ENCODE measurements at places on chromosomes 12 and 14.

GRCh38 chr12:1553987-1554982 is 40.1 kb downstream of the FBXL14 start:
- DNase-seq = no peak

DNA sequence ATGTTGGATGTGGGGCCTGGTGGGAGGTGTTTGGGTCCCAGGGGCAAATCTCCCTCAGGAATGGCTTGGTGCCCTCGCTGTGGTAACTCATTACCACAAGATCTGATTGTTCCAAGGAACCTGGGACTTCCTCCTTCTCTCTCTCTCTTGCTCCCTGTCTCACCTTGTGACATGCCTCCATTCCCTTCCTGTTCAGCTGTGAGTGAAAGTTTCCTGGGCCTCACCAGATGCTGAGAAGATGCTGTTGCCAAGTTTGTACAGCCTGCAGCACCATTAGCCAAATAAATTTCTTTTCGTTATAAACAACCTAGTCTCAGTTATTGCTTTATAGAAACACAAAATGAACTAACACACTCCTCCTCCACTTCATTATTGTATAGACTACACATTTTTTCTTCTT is 759.8 kb upstream of the MDGA2 start:
- DNase-seq = no peak

GRCh38 chr12:28086521-28087155 is 103.6 kb upstream of the CCDC91 start:
- no peak for DNase-seq

- DNase-seq = no peak
Measured at GRCh38 chr12:51240971-51241370, 2.3 kb downstream of the DAZAP2 start.

GRCh38 chr12:81492131-81492720 is 266.9 kb downstream of the PPFIA2 start:
- DNase-seq = no peak

DNA sequence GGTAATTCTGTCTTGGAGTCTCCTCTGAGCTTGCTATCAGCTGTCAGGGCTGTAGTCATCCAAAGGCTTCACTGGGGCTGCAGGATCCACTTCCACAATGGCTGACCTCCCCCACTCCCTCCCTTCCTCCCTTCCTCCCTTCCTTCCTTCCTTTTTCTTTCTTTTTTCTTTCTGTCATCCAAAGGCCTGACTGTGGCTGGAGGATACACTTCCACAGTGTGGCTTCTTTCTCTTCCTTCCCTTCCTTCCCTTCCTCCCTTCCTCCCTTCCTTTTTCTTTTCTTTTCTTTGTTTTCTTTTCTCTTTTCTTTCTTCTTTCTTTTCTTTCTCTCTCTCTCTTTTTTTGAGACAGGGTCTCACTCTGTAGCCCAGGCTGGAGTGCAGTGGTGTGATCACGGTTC is 30.6 kb downstream of the ARF6 start:
- DNase-seq = no peak

DNA sequence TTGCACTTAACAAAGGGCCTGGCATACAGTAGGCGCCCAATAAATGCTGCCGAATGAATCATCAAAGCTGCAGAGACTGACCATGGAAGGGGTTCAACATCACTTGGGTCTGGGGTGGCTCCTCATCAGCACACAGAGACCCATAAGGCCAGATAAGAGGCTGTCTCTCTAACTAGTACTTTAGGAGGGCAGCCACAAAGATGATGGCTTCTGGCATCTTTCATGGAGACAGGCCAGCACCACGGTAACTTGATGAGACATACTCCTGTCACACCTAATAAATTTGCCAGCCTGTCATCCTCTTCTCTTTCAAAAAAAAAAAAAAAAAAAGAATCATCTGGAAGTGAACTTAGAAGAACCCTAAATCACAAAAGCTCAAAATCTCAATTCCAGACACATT is 3.4 kb downstream of the PRIMA1 start:
- no peak for DNase-seq

DNA sequence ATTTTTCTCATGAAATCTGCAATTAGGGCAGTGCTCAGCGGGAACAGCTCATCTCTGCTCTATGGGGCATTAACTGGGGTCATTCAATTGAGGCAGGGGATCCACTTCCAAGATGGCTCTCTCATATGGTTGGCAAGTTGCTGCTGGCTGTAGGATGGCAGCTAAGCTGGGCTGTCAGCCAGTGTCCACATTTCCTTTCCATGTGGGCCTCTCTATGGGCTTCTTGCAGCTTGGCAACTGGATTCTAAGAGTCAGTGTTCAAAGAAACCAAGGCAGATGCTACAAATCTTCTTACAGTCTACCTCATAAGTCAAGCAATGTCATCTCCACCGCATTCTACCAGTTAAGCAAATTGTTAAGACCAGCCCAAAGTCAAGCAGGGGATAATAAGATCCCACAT is 50.3 kb upstream of the TMCC3 start:
- DNase-seq = no peak

- no peak for DNase-seq
Measured at GRCh38 chr14:94560751-94561655, at the start of gene SERPINA4. Gene SERPINA4 (plus strand): TSS chr14:94561442. CDS start chr14:94563483, 2,041 bp downstream.

- no peak for DNase-seq
Measured at GRCh38 chr12:77847680-77848431, 17.2 kb downstream of the NAV3 start.

- no peak for DNase-seq
Measured at GRCh38 chr12:109578330-109578927, 4.8 kb downstream of the MVK start.

- no peak for DNase-seq
Measured at GRCh38 chr12:24172031-24172772, 222.7 kb upstream of the SOX5 start.

- no peak for DNase-seq
Measured at GRCh38 chr14:52467515-52468266, 84.6 kb downstream of the TXNDC16 start.

- no peak for DNase-seq
Measured at GRCh38 chr12:76866726-76867125, 12.1 kb downstream of the CSRP2 start.

- no peak for DNase-seq
Measured at GRCh38 chr14:41662780-41663472, 56.2 kb downstream of the LRFN5 start.

DNA sequence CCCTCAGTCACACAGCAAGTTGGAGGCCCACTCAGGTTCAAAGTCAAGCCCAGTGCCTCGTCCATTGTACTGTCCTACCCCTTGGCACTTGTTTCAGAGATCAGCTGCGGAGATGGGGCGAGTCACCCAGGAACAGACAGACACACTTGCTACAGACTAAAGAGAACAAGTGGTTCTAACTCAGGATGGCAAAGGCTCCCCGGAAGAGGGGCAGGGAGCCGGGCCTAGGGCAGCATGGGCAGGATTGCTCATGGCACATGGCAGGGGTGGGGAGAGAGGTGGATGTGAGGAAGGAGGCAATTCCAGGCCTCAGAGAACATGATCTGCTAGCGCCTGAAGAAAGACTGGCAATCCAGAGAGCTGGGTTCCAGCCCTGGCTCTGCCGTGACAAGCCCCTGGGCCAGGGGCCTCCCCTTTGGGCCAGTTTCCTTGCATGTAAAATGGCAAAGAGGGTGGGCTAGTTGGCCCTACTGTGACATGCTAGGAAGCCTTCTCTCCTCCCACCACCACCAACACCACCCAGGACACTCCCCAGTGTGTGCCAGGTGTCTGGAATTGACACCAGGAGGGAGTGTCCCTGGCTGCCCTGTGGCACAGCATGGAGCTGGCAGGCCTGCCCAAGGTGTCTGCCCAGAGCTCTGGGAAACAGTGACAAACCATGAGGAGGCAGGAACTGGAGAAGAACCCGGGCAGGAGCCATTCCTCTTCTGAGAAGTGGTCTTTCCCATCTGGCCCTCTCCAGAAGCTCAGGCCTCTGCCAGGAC is 24.0 kb upstream of the IRF2BPL start:
- DNase-seq = no peak

- DNase-seq = no peak
Measured at GRCh38 chr12:121239351-121240061, 29.6 kb downstream of the P2RX4 start.

DNA sequence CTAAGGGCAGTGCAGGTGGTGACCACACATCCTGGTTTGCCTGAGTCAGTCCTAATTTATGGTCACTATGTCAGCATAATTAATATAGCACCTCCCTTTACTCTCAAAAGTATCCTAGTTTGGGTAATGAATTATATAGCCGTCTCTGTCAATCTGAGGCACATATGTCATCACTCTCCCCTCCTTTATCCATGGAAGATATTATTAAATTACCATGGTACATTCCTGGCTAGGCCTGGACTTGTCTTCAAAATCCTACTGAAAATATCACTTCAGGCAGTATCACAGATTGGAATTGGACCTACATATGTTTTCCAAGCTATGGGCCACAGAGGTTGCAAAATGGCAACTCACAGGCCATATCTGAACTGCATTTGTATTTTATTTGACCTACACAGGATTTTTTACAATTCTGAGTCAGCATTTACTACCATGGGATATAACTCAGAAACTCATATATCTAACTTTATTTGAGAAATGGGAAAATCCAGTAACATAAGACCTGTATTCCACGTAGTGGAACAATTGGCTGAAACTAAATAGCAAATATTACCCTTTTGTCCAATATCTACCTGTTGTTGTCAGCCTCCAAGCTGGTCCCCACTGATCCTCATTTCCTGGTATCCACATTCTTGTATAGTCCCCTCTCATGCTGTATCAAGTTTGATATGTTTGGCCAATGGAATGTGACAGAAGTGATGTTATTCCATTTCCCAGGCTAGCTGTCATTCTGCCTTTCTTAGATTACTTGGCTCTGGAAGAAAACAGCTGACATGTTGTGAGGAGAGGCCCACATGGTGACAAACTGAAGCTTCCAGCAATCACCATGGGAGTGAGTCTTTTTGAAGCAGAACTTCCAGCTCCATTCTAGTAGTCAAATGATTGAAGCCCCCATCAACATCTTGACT is 102.5 kb upstream of the MDM1 start:
- DNase-seq = no peak

DNA sequence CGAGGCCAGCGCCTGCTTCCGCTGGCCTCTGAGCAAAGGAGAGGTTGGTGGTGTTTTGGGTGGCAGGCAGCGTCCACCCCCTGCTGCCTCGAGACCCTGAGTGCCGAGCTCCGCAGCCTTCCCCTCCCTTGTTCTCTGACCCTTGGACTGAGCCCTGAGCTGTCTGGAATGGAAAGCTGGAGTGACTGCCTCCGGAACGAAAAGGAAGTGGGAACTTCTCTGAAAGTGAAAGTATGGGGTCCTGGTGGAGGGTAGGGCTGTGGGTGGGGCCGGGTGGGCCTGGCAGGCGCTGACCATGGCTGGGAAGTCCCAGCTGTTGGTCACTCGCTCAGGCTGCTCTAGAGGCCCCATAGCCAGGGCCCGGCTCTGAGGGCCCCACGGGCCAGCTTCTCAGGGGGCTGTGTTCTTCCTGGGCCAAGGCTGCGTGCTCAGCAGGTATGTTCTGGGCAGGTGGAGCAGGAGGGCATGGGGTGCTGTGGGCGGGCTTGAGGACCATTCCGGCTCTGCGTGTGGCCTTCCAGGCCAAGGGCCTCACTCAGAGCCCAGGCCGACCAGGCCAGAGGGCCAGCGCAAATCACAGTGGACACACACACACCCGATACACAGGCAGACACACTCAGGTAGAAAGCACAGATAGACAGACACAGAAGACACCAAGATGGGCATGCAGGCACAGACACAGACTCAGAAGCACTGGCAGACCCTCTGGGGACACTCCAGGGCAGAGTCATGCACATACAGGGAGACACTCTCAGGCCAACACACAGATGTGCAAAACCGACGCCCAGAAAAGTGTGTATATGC is at the start of gene EXOC3L4:
EXOC3L4 (plus strand) TSS at position 320 of the 804 bp plus-strand sequence. CDS start 5,495 bp downstream, outside the sequence.
- DNase-seq = no peak

GRCh38 chr12:51777457-51777856 is 71.1 kb downstream of the FIGNL2 start:
- no peak for DNase-seq

DNA sequence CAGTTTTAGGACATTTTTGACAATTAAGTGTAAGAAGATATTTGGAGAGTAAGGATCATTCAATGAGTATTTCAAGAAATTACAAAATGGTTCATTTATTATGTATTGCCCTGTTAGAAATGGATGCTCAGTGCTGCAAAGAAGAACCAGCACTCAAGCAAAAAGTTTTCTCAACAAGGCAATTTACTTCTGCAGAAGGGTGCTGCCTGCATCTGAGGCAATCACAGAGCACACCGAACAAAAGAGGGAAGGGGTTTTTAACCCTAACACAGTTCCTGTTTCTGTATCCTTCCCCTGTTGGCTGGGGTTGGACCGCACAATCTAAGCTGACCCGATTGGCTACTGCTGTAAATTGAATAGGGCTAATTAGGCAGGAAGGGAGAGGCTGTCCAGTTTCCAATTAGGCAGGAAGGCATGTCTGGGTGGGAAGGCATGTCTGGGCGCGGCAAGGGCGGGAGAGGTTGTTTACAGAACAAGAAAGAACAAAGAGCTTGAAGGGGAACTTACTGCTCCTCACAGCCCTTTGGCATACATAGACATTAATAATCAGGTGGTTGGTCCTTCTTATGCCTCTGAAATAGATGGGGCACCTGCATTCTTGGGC is 41.4 kb downstream of the SPTSSA start:
- no peak for DNase-seq

DNA sequence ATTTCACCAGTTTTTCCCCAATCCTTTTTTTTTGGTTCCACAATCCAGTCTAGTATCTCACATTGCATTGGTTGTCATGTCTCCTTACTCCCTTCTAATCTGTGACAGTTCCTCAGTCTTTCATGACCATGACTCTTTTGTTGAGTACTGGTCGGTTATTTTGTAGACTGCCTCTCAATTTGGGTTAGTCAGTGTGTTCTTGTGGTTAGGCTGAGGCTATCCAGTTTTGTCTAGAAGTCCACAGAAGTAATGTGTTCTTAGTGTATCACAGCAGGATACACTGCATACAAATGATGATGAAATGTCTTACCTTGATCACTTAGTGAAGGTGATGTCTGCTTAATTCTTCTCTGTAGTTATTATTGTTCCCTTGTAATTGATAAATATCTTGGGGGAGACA is 24.8 kb downstream of the PELI2 start:
- no peak for DNase-seq

- DNase-seq = no peak
Measured at GRCh38 chr12:50221228-50222008, 54.2 kb upstream of the CERS5 start.

GRCh38 chr14:106044949-106045596 is 518.7 kb downstream of the TMEM121 start:
- peak; percentile 68 for DNase-seq

GRCh38 chr12:8953773-8954402 is 4.4 kb upstream of the M6PR start:
- DNase-seq = peak; percentile 41

DNA sequence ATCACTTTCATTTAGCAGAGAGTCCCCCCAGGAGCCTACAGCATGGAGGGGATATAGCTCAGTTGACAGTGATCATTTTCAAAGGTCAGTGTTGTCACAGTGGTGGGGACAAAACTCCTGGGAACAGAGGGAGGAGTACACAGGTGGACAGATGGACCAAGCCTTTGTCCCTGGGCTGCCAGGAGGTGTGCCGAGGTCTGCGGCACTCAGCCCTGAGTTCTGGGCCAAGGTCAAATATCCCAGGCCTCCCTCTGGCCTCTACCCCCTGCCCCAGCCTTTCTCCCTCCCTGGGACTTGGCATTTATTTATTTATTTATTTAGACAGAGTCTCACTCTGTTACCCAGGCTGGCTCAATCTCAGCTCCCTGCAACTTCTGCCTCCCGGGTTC is 24.8 kb downstream of the CALM1 start:
- no peak for DNase-seq

Measured in stimulated activated CD4-positive, alpha-beta T cell treated with anti-CD3 and anti-CD28 coated beads, TNF-alpha, amount 100 ng/mL, for 24 hours (primary cell).